CD8-positive, alpha-beta memory T cell (primary cell): ENCODE measurements at places on chromosomes 7 and 10. TPM values are rescaled to one million over a fixed set of nuclear protein-coding genes. Genes with fewer than 3 reads are reported as not detected.

- no peaks in the 10 kb centered on the region for H3K27me3 ChIP-seq
- H3K4me1 ChIP-seq: no peaks in the 10 kb centered on the region
- no peak overlapping the region for H3K4me3 ChIP-seq
- no peaks in the 10 kb centered on the region for H3K36me3 ChIP-seq
Measured at GRCh38 chr10:119348516-119349240, 141.3 kb downstream of the GRK5 start.

DNA sequence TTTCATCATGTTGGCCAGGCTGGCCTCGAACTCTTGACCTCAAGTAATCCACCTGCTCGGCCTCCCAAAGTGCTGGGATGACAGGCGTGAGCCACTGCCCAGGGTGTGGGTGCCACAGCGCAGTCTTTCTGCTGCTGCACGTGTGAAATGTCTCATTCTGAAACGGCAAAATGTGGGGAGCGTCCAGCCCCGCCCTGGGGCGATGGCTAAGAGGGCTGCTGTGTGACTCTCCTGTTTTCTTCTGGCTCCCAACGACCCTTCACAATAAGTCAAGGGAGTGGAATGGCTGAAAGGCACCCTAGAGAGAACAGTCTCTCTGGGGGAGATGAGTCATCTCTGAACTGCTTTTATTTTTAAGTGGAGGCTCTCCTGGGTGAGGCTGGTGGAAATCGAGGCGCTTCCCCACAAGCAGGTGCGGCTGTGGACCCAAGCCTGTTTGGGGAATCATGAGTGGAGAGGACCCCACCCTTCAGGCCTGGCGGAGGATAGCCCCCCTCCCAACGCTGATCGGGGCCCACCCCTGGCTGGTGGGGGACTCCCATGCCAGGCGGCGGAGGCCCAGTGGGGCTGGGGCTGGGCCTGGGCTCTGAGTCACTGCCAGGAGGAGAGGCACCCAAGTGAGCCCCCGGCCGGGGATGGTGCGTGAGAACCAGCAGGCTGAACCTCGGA, 18.0 kb downstream of the ADAP1 start:
- H3K27ac ChIP-seq: no peak overlapping the region
- H3K36me3 ChIP-seq: no peaks in the 10 kb centered on the region
- H3K4me3 ChIP-seq: no peak overlapping the region
- no peaks in the 10 kb centered on the region for H3K27me3 ChIP-seq

- DNase-seq: no peak
- H3K27me3 ChIP-seq: peaks cover 6% of the 10 kb centered on the region
- H3K4me3 ChIP-seq: no peak overlapping the region
- no peaks in the 10 kb centered on the region for H3K4me1 ChIP-seq
- H3K36me3 ChIP-seq: no peaks in the 10 kb centered on the region
Measured at GRCh38 chr7:54546986-54547314, 4.8 kb downstream of the VSTM2A start.

DNA sequence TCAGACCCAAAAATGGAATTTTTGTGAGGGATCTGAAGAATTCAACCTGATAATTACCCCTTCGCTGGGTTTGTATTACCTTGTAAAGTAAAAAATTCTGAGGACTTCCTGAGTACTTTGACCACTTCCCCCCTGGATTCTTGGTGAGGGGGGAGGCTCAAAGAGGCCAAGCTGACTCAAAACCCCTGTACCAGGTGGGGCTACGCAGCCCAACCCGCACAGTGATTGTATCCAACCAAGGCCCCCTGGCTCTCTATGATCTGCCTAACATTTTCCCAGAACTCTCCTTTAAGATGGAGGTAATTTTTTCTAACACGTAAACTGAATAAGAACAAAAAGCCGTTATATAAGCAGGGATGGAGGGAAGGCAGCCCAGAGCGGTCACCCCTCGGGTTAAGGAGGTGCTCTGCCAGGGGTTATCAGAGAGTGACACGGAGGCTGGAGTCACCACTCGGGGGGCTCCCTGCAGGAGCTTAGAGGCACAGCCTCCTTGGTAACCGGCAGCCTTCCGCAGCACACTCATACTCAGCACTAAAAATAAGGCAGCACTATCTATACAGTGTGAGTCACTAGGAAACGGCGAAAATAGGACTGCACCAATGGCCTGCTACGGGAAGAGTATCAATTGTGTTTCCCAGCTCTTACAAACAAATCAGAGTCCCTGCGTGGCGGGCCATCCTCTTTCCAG, 255.4 kb downstream of the ELMO1 start:
- peaks cover 5% of the 10 kb centered on the region for H3K36me3 ChIP-seq
- H3K4me1 ChIP-seq: no peaks in the 10 kb centered on the region
- H3K27ac ChIP-seq: no peak overlapping the region
- H3K27me3 ChIP-seq: no peaks in the 10 kb centered on the region
- no peak overlapping the region for H3K4me3 ChIP-seq

Gene SSC4D
- total RNA-seq: 0.35 TPM
